ENCODE measurements at places on chromosomes 7 and 10.

DNA sequence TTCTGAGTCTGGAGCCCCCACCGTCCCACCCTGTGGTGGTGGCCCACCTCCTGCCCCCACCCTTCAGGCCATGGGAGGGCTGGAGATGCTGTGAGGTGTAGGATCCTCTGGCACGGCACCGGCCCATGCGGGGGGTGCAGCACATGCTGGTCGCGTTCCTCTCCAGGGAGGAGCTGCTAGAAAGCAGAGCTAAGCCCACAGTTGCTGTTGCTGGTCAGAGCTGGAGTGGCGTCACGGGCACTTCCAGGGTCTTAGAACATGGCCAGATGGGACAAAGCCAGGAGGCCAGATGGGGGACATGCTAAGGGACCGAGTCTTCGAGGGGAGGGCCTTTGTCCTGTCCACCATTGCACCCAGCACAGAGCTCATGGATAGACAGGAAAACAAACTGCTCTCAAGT is 21.6 kb downstream of the AGAP3 start:
- no peak for DNase-seq

DNA sequence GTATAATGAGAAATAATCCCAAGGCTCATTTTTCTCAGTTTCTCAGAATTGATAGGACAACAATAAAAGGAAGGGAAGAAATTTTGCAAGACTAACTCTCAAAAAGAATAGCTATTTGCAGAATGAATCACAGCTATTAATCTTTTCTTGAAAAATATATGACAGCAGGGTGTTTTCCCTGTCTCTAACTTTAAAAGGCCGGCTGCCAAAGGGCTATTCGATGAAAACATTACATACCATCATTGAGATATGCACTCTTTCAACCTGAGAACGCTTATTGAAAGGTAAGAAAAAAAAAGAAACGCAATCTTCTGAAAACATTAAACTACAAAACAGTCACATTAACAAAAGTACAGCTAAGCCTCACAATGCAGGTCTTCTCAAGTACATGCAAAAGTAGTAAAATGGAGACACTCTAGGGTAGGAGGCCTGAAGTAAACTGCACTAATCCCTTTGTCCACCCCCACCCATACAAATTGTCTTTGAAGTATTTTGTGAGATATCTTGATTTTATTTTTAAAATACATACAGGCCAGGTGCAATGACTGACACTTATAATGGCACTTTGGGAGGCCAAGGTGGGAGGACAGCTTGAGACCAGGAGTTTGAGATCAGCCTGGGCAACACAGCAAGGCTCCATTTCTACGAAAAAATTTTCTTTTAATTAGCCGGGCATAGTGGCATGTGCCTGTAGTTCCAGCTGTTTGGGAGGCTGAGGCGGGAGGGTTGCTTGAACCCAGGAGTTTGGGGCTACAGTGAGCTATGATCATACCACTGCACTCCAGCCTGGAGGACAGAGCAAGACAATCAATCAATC is 83.0 kb downstream of the PARD3 start:
- DNase-seq = no peak

DNA sequence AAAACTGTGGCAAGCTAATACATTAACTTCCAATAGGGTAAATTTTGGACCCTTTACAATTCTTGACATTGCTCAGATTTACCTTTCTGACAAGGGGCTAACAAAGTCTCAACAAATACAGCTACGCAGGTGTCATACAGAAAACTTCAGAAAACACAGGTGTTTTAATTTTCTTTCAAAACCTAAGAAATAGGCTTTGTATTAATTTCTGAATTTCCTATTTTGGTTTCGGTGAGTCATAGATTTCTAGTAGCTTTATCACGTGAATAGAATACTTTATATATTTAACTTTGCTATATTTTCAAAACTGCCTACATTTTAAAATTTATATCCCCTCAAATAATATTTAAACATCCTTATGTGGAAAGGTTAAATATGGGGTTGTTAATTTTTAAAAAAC is 215.3 kb downstream of the DGKB start:
- DNase-seq = no peak

DNA sequence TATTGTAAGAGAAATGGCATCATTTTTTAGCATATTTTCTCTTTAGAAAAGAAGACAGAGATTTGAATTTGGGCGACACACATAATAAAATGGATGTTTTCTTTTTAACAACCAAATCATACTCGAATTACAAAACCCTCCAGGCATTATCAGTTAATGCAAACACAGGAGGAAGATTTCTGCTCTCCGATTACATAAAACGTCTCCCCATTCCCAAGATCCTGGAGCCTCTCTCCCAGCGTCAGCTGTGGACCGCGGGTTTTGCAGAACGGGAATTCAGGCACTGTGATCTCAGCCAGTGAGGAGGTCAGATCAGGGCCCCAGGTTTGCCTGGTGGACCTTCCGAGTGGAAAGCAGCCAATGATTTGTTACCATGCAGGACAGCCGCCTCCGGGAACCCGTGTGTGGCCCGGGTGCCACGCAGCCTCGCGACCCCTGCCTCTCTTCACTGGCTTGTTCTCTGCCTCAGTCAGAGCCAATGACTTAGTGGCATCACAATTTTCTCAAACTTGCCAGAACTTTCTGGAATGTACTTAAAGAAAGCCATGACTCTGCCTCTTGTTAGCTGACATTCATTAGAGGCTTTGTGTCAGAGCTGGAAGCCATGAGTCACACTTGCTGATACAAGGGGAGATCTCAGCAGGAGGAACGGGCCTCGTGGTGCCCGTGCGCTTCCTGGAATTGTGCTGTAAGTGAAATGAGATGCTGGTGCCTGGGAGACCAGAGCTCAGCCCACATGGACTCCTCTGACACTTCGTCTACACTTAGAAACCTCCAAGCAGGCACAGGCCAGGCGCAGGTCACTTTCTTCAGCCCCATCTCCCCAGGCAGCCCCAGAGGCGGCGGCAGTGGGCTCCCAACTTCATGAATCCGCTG is 246.1 kb downstream of the KLF6 start:
- no peak for DNase-seq

GRCh38 chr10:5776136-5776880 is 36.9 kb downstream of the GDI2 start:
- no peak for DNase-seq

DNA sequence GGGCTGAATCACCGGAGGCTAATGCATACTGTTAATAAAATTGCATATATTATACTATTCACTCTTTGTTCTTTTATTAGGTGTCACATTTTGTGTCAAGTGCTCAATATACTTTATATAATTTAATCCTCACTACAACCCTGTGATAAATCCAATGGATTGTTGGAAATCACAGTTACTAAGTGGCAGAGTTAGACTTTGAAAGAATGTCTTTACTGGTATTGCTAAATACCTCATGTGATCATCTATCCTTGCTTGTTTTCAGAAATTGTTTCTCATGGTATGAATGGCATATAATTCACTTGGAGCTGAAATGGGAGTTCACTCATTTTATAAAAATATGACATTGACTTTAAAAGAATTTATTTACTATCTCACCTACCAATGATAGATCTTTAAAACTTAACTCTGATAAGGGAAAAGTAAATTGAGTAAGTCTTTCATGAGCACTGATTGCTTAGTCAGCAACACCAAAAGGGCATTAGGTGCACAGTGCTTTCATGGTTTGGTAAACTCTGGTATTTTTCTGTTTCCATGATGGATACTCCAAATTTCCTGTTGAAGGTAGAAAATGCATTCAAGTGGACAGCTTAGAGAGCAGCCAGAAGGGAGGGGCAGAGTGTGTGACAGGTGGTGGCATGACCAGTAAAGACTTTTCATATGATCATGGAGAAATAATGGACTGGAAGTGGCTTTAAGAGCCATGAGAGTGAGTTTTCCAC is 22.6 kb downstream of the ENKUR start:
- DNase-seq = no peak

- no peak for DNase-seq
These were observed 73.3 kb upstream of the MYL10 start for GRCh38 chr7:101702362-101702850.

DNA sequence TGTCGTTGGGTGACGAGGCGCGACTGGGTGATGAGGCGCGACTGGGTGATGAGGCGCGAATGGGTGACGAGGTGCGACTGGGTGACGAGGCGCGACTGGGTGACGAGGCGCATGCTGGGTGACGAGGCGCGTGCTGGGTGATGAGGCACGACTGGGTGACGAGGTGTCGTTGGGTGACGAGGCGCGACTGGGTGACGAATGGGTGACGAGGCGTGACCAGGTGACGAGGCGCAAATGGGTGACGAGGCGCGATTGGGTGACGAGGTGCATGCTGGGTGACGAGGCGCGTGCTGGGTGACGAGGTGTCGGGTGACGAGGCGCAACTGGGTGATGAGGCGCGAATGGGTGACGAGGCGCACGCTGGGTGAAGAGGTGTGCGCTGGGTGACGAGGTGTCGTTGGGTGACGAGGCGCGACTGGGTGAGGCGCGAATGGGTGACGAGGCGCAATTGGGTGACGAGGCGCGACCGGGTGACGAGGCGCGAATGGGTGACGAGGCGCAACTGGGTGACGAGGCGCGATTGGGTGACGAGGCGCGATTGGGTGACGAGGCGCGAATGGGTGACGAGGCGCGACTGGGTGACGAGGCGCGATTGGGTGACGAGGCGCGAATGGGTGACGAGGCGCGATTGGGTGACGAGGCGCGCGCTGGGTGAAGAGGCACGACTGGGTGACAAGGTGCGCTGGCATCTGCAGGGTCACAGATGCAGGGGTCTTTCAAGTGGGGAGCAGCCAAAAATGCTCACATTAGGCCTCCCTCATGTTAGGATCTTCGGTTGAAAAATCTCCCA is 7.9 kb upstream of the NOM1 start:
- no peak for DNase-seq

DNA sequence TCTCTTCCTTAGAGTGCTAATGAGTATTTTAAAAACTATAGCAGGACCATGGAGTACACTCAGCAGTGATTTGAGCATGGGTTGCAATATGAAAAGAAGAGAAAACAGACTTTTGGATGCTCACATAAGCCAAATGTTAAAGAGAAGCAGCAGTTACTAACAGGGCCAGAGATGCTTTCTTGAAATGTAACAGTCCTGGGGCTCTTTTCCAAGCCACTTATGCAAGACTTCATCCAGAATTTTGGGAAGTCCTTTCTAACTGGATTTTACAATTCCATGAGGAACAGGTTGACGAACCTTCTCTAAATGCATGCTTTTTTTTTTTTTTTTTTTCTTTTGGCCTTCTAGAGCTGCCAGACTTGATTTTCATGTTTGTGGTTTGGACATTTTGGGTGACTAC is 282.0 kb downstream of the SEC23IP start:
- DNase-seq = no peak

DNA sequence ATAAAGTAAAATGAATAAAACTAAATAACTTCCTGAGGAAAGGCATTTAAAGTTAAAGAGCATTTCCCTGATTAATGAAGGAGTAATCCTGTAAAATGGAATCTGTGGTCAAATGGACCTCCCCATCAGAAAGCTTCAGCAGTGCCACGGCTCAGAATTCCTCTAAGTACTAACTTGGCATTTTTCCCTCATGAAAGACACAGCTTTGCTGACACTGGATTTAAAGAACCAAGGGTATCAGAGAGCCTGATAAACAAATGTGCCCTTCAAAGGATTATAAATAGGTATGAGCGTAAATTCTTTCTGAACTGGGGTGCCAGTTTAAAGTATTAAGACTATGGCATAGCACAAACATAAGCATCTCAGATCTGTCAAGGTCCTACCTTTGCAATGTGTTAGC is 24.2 kb upstream of the RNF148 start:
- no peak for DNase-seq

- DNase-seq = no peak
These were observed 26.1 kb downstream of the CREB3L2 start for GRCh38 chr7:137975768-137976167.

GRCh38 chr7:148625342-148625741 is 34.8 kb downstream of the C7orf33 start:
- DNase-seq = no peak

- no peak for DNase-seq
These were observed 69.2 kb upstream of the PALS2 start for GRCh38 chr7:24504040-24504439.

DNA sequence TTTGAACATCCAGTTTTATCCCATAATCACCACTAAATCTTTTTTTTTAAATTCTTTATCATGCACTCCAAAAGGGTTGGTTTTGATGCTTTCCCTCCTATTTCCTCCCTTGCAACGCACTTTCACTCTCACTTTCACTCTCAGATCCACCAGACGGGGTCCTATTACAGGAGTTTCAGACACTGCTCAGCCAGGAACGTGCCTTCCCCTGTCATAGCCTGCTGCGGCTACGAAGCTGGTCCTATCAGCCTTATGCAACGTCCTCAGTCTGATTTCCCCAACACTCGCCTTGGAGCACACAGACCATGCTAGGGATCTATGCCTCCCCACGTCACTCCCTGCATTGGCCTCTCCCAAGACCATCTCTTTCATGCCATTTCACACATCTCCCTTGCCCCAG is 23.4 kb downstream of the ZPBP start:
- DNase-seq = no peak

GRCh38 chr7:4845740-4846142 is 16.1 kb downstream of the PAPOLB start:
- no peak for DNase-seq

- no peak for DNase-seq
These were observed 15.6 kb downstream of the SEC23IP start for GRCh38 chr10:119908166-119908565.

DNA sequence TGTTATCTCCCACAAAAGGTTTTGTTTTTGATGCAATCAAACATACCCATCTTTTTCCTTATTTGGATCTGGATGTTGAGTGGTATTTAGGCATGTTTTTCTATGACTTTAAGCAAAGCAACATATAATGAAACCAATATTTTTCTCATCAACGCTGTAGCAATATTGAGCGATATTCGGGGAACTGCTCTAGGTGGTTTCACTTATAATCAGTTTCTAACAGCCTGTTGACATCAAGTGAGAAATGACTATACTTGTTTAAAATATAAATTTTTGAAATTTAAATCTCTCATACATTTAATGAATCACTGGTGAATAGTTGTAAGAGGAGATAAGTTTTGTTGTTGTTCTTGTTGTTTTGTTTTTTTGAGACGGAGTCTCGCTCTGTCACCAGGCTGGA is 52.8 kb upstream of the CCAR1 start:
- no peak for DNase-seq

DNA sequence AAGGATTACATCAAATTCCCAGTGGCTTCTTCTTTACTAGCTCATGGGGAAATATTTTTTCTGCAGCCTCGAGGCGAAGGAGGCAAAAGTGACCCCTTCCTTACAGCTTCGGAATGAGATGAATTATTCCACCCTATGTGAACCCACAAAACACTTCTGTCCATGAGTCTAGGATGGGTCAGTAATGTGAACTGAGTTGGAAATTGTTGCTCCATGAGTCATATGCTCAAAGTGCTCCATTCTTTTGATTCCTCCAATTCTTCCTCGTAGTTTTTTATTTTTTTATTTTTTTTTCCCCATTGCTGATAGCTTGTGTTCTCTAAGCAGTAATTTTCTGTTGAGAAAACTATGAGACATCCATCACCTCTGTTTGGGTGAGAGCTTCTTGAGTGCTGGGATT is 31.7 kb upstream of the FAM204A start:
- no peak for DNase-seq

GRCh38 chr7:44264221-44264931 is 61.0 kb downstream of the CAMK2B start:
- no peak for DNase-seq

GRCh38 chr10:12191715-12192114 is 4.0 kb downstream of the NUDT5 start:
- no peak for DNase-seq
